ENCODE measurements at places on chromosomes 7 and 10. TPM values are rescaled to one million over a fixed set of nuclear protein-coding genes. Genes with fewer than 3 reads are reported as not detected.
A peak's percentile ranks its signal among the peaks of the same experiment; 100 is the strongest.

DNA sequence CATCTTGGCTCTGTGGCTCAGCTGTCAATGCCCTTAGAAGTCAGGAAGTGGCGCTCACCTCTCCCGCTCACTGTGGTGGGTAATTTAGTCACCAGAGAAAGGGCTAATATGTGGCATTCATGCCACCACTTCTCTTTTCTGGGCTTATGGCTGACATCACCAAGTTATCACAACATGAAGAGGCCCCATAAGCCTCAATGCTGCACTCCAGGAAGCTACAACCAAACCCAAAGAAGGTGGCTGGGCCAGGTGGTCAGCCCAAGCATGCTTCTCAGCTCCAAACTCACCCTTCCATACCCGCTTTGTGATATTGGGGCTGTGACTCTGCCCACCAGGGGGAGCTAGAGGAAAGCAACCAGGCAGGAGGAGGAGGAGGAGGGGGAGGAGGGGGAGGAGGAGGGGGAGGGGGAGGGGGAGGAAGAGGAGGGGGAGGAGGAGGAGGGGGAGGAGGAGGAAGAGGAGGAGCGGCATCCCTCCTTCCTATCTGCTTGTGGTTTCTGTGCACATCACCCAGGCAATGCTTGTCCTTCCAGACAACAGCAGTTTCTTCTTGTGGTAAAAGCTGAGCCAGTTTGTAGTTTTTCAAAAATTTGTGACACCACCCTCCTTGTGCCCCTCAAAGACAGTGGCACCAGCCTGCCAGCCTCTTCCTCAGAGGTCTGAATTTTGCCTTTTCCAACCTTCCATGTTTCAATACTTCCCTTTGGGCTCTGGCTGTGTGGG is 42.1 kb downstream of the CYP26A1 start:
- no peak overlapping the region for H3K4me3 ChIP-seq
- H3K27me3 ChIP-seq, result peaks cover 5% of the 10 kb centered on the region
- H3K4me1 ChIP-seq, result peaks cover 5% of the 10 kb centered on the region
- DNase-seq, result peak; percentile 36
- no peaks in the 10 kb centered on the region for H3K36me3 ChIP-seq

- H3K4me1 ChIP-seq, result peaks cover 8% of the 10 kb centered on the region
- no peak overlapping the region for H3K4me3 ChIP-seq
- peaks cover 6% of the 10 kb centered on the region for H3K27me3 ChIP-seq
Measured at GRCh38 chr10:103793920-103794883, 61.2 kb downstream of the SH3PXD2A start.

DNA sequence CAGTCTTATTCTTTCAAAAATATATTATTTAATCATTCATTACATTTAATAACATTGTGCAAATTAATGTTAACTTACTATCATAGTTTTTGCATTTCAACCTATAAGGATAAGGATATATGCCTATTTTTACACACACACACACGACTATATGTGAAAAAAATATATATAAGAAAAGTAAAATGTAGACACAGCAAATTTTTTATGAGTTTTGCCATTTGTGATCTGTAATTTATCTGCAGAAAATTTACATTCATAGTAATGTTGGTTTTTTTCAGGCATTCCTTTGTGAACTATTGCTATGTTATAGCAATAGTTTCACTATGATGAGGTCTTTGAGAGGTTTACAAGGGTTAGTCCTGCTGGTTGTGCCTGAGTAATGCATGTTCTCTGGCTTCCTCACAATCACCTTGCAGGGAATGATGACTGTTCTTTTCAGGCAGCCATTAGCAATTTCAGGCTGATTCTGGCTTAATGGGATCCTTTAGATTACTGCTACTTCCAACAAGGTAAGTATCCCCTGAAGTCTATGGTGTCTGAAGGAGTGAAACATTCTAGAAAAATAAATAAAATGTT is 183.7 kb upstream of the CDK1 start:
- H3K4me3 ChIP-seq, result no peak overlapping the region
- no peak for DNase-seq
- no peaks in the 10 kb centered on the region for H3K4me1 ChIP-seq
- H3K27ac ChIP-seq, result no peak overlapping the region

The ELFN1 gene
- polyA plus RNA-seq, result not detected

The AKR1C8 gene
- polyA plus RNA-seq, result not detected

DNA sequence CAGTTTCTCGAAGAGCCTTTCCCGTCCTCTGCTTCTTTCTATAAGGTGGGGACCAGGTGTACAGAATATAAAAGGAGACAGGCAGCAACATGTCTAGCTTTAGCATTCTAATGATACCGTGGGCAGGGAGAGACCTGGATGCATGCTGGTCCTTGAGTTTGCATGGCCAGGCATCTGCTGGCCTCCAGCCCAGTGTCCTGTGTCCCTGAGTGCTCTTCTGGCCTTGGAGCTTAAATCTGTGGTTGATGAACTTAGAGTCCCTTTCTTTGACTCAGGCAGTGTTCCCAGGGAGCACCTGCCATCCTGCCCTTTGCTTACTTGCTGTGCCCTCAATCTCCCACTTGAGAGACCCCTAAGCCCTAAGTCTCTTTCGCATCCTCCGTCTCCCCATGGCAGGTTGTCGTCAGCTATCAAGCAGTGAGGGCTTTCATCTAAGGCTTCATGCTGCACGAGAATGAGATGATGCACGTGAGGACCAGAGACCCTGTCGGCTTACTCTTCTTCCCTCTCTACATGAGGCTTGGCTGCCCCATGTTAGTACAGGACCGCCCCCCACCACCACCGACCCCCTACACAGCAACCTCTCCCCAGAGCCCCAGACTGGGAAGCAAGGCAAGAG is 313.4 kb upstream of the C7orf33 start:
- H3K4me3 ChIP-seq, result no peak overlapping the region
- no peak for DNase-seq
- H3K36me3 ChIP-seq, result no peaks in the 10 kb centered on the region

The MYPN gene
- polyA plus RNA-seq, result not detected

DNA sequence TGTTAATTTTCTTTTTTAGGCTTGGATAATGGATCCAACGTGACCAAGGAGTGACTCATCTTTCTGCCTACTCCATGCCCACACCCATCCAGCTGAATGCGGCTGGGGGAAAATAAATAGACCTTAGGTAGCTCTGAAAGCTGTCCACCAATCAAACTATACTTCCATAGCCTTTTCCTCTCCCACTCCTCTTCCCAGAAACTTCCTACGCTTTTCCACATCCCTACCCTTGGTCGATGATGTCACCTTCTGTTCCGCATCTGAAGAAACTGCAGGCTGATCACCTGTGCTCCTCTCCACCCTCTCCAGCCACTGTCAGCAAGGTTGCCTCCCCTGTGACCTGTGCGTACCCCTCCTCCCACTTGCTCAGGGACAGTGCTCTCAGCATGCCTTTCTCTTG is 359.8 kb upstream of the KLF6 start:
- peaks cover 8% of the 10 kb centered on the region for H3K36me3 ChIP-seq
- no peak for DNase-seq
- H3K27me3 ChIP-seq, result no peaks in the 10 kb centered on the region

The MKX gene
- polyA plus RNA-seq, result not detected

DNA sequence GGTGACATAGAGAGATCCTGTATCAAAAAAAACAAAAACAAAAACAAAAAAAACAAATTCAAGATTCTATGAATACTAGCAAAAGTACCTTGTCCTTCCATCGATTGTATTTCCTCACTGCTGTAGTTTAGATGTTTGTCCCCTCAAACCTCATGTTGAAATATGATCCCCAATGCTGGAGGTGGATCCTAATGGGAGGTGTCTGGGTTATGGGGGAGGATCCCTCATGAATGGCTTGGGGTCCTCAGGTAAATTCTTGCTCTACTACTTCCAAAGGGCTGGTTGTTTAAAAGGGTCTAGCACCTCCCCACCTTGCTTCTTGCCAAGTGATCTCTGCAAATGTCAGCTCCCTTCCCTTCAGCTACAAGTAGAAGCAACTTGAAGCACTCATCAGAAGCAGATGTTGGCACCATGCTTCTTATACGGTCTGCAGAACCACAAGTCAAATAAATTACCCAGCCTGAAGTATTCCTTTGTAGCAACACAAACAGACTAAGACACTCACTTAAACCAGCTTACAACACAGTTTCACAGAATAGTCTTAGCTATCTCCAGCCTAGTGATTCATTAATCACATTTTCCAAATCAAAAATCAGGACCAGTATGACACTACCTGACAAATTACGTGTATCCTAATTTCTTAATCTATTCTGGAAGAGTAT is 20.7 kb downstream of the ABI1 start:
- peak overlapping the region; percentile 12 for H3K4me3 ChIP-seq
- H3K27me3 ChIP-seq, result no peaks in the 10 kb centered on the region
- H3K27ac ChIP-seq, result peak overlapping the region; percentile 56

- H3K27ac ChIP-seq, result no peak overlapping the region
- H3K27me3 ChIP-seq, result no peaks in the 10 kb centered on the region
- no peak for DNase-seq
- no peaks in the 10 kb centered on the region for H3K36me3 ChIP-seq
Measured at GRCh38 chr10:12638781-12639180, 289.4 kb downstream of the CAMK1D start.

DNA sequence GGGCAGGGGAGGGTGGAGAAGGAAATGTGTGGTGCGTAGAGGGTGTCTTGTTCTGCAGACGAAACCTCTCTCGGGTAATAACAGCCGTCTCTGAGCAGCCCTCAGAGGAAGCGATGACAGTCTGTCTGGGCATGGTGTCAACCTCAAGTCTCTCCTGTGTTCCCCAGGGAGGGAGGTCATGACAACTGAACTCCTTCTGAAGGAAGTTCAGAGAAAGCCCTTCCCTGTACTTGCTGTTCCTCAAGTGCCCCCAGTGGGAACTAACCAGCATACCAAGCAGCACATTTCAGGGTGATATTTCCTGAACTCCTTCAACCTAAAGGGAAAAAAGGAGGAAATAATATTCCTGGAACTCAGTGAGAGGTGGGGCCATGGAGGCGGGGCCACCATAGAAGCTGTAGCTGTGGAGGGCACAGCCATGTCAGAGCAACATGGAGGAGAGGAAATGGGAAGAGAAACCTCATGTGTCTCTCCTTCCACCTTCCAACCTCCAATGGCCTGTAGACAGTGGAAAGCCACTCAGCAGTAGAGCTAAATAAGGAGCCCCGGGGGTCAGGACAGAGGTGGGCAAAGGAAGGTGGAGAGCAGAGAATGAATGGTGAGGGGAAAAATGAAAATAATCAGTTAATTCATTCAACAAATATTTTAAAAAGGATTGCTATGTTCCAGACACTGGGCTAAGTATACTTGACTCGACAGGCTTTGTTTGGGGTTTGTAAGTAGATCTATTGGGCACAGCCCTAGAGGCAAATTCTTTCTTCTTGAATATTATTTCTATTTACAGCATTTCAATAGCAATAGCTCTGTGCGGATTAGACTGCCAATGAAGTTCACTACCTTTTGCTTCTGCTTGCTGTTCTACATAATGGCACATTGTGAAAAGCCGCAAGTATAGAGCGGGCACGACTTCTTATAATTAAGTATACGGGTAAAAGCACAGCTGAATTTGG is 61.0 kb upstream of the AOAH start:
- H3K4me3 ChIP-seq, result peak overlapping the region; percentile 71
- H3K36me3 ChIP-seq, result peaks cover 4% of the 10 kb centered on the region
- DNase-seq, result peak; percentile 95
- peak overlapping the region; percentile 99 for H3K27ac ChIP-seq
- H3K27me3 ChIP-seq, result peaks cover 22% of the 10 kb centered on the region

The AKR1C4 gene
- polyA plus RNA-seq, result not detected
